Activated CD4-positive, alpha-beta T cell treated with anti-CD3 and anti-CD28 coated beads for 4 hours (primary cell): ENCODE measurements at places on chromosomes 5 and 9.
A peak's percentile ranks its signal among the peaks of the same experiment; 100 is the strongest.

DNA sequence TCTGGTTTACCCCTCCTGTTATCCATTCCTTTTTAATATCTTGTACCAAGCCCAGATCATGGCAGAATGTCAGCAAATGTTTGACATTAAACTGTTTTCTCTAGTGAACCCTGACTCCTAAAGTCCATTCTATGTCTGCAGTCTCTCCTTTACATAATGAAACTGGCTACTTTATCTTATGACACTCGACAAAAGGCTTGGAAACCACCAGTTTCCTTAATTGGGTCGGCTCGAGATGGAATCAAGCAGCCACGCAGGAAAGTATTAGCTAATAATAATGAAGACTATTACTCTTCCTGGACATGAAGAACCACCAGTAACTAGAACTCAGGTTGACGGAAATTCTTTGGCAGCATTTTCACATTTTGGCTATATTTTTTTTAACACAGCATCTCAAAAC, 17.5 kb downstream of the DAP start:
- DNase-seq, result no peak

DNA sequence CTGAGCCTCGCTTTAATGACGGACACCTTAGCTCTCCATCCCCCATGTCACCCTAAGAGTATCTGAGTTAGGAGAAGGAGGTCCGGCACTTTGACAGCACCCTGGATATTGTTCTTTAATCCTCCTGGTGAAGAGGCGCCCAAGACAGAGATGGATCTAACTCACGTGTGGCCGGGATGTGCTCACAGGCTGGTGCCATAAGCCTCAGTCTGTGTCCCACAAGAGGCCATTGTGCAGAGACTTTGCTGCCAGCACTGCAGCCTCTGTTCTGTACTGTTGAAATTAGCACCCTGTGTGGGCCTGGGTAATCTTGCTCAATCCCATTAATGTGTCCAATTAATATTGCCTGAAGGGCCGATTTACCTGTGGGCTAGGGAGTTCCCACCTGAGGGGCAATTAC, 37.7 kb downstream of the NXNL2 start:
- DNase-seq, result no peak

GRCh38 chr5:167242701-167243100, 1048.7 kb upstream of the WWC1 start:
- DNase-seq, result no peak

- DNase-seq, result no peak
Measured at GRCh38 chr9:101375546-101375945, 9.3 kb downstream of the BAAT start.

DNA sequence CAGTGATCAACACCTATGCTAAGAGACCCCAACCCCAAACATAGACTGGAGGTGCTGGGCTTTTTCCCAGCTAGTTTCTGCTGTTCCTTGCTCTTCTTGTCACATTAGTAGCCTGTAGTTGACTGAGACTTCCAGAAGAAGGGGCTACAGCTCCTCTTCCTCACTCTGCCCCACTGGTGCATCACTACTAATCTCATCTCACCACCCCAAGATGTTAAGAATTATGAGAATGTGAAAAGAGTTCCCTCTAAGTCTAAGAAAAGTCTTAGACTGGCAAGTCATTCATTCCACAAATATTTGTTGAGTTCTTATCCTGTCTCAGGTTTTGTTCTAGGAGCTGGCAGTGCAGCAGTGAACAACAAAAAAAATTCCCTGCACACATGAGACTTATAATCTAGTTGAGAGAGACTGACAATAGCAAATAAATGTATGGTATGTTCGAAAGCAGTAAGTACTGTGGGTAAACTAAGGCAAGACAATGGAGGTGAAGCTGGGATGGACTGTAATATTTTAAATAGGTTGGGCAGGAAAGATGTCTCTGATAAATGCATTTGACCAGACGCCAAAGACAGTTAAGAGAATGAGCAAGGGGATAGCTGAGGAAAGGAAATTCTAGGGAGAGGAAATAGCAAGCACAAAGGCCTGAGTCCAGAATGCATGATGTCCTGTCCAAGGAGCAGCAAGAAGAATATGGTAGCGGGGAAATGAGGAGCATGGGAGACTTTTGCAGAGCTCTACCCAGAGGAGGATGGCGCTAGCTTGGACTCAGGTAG, 92.3 kb downstream of the PTCD2 start:
- DNase-seq, result no peak

DNA sequence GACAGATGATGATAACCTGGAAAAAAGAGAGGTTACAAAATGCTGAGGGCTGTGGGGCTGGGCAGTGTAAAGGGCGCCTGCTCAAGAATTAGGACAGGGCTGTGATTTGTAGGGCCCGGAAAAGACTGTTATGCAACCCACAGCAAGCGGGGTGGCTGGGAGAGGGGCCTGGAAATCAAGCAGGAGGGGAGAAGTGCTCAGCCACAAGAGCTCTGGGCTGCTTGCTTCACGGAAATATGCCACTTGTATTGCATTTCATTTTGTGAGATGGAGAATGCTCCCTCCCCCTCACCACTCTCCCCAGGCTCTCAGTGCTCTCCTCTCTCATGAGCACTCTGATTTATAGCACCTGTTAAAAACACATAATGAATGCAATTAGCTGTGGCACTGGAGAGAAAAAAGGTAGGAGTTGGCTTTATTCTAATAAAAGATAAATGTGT, 8.4 kb upstream of the HAND1 start:
- no peak for DNase-seq

DNA sequence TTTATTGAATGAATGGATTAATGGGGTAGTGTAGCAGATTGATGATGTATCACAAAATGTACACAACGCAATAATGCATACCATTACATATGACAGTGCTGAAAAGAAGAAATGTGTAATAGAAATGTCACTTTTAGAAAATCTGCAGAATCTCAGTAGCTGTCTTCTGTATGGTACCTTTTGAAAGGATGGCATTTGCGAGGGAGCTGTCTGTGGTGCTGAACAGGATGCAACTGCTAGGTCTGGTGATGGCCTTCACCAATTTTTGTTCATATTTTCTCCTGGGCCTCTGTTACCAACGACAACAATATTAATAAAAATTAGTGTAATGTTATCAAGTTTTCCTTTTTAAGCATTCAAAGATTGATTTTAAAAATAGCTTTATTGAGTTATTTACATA, 36.2 kb upstream of the OTULIN start:
- peak; percentile 50 for DNase-seq

GRCh38 chr5:37812365-37812764, 27.5 kb downstream of the GDNF start:
- DNase-seq, result no peak

- no peak for DNase-seq
Measured at GRCh38 chr5:132044207-132044606, 16.2 kb upstream of the IL3 start.

GRCh38 chr9:130453487-130453886, 8.7 kb downstream of the ASS1 start:
- no peak for DNase-seq

DNA sequence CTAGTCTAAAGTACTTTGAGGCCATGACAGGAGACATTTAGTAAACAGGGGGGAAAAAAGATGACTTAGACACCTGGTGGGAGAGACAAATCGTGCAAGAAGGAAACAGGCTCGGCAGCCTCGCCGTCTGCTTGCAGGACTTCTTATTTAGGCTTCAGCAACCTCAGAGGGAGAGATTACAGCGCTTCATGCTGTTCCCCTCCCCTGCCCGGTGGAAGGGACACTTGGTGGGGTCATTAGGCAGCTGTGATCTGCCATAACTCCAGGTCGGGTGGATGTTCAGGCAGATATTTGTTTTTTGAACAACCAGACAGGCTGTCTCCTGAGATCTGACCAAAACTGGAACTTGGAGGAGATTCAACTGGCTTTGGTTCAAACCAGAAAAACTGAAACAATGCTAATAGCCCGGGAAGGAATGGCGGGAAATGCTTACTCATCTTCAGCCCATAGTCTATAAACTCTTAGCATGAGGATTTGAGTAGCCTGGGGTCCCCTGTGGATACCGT, 38.1 kb upstream of the CD180 start:
- DNase-seq, result no peak

GRCh38 chr9:137691646-137692351, 73.0 kb downstream of the EHMT1 start:
- no peak for DNase-seq

- no peak for DNase-seq
Measured at GRCh38 chr5:176317534-176318374, 43.8 kb downstream of the KIAA1191 start.

DNA sequence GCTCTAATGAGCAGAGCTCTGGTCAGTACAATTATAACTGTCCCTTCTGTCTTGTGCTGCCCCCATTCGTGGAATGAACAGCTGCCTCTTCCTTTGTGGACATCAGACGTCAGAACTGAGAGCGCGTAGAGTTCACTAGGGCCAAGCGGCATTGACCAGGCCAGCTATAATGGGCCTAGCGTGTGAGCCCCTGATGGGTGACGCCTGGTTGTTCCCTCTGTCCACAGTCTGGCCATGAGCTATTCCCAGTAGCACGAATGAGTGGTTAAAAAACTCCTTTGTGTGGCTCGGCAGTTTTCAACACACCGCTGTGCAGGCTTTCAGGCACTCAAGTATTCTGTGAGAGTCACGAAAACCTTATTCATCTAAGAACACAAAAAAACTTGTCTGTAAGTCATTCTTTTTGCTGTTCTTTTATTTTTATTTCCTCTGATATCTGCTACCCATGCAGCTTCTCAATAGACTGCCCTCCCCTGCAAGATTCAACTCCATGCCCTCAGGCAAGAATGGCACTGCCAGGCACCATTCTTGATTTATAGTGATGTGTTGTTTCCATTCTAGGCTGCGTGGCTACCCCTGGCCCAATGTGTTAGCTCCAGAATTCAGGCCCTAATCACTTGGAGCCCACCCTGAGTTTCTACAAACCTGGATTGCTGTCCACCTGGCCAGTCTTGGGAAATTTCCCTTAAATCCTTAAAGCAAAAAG, 52.5 kb downstream of the ANKDD1B start:
- DNase-seq, result no peak

DNA sequence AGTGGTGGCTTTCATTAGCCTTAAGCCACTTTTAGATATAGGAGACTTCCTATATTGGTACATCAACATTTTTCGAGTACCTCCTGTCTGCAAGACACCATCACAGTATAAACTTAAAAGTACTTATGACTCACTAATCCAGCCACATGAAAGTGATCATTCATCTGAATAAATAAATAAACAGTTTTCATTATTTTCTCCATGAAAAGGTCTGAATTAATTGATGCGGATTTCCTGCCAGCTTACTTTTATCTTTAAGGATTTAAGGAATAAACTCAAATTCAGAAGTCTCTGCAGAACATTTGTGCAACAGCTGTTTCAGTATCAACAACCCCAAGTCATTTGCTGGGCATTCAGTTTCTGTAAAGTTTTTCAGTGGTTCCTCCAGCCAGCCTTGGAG, 4.0 kb downstream of the SAP30L start:
- no peak for DNase-seq
